ENCODE measurements at places on chromosomes 7 and 10.

GRCh38 chr7:28125431-28126409, 54.9 kb downstream of the JAZF1 start:
- DNase-seq: peak; percentile 60

DNA sequence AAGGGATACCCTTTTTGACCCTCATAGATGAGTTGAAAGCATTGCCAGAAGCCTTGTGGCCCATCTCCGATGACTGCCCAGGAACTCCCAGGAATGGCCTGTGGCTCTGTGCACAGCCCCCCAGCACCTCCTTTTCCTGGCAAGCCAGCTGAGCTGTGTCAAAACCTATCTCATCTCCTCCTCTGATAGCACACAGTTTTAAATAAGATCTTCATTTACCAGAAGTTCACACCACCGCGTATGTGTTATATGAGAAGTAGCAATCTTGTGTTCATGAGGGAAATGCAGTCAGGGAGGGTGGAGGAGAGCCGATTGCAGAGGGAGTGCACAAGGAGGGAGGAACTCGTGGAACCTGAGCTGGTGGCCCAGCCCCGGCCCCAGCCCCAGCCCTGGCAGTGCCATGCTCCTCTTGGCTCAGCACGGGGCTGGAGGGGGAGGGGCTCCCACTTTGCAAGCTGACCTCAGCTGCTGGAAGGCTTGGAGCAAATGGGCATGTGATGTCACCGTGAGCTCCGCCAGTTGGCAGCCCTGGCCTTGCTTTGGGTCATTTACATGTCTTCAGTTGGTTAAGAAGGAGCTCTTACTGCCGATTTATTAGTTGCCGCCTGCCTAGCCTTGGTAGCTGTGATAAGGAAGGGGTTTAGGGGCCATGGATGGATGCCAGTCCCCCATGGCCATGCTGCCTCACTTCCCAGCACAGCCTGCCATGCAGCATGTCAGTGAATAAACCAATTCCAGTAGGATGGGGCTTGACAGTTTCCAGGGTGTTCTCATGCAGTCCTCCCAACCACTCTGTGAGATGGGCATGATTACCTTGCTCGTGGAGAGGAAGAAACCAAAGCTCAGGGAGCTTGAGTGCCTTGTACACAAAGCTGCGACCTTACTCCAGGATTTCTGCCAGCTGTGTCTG, 20.0 kb downstream of the UNC5B start:
- no peak for DNase-seq

- DNase-seq: peak; percentile 5
Observed at GRCh38 chr10:21372651-21373410, 152.7 kb downstream of the SKIDA1 start.

DNA sequence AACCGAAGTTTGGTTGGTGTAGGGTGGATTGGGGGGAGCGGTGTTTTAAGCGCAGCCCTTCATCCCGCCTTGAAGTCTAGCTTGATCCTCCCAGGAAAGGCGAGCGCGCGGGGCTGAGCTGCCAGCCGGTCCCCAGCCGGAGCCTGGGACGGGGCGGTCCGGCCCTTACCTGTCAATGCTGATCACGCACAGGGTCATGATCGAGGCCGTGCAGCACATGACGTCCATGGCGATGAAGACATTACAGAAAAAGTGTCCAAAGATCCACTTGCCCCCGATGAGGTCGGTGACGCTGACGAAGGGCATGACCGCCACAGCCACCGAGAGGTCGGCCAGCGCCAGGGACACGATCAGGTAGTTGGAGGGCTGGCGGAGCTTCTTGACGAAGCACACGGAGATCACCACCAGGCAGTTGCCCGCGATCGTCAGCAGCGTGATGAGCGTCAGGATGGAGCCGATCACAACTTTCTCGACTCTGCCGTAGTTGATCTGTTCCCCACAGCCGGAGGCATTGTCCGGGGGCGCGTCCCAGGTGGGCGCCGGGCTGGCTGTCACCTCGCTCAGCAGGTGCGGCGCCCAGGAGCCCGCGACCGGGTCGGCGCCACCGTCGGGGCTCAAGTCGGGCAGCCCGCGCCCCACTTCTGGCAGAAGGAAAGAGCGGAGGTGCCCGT, 740 bp downstream of the HTR7 start:
- DNase-seq: no peak

DNA sequence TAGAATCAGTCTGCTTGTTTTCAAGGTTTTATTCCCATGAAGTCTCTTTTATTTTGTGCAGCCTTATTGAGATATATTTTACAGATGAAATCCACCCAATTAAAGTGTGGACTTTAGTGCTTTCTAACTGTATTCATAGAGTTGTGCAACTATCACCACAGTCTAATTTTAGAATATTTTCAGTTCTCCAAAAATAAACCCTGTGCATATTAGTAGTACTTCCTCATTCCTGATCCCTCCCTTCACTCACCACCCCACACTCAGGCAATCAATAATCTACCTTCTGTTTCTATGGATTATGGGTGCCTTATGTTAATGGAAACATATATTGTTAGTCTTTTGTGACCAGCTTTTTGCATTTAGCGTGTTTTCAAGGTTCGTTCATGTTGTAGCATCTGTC, 185.7 kb upstream of the TMEM72 start:
- DNase-seq: no peak

DNA sequence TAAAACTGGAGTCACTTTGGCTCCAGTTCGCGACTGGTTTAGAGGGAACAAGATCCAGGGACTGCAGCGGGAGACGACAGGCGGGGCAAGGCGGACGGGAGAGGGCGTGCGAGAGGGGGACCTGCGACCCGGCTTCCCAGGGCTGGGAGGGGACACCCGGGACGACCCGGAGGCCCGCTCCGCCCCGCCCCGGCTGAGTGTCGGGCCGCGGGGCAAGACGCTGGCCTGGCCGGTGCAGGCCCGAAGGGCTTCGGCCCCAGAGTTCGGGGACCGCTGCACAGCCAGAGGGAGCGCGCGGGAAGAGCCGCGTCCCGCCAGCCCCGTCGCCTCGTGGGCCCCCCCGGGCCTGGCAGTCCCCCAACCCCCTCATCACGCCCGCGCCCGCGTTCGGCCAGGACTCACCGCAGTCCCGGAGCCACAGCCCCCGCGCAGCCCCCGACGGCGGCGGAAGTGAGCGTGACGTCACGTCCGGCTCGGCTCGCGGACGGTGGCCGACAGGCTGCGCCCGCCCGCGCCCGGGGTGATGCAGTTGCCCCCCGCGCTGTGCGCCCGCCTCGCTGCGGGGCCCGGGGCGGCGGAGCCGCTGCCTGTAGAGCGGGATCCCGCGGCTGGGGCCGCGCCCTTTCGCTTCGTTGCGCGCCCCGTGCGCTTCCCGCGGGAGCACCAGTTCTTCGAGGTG, at the start of the genes TUBGCP2 and ZNF511:
TSS of gene TUBGCP2 (minus strand) at position 452 of the 679 bp plus-strand sequence. CDS start 5,931 bp downstream, outside the sequence.
TSS of gene ZNF511 (plus strand) at position 494 of the 679 bp plus-strand sequence. CDS start at position 524, 30 bp downstream.
- DNase-seq: no peak

DNA sequence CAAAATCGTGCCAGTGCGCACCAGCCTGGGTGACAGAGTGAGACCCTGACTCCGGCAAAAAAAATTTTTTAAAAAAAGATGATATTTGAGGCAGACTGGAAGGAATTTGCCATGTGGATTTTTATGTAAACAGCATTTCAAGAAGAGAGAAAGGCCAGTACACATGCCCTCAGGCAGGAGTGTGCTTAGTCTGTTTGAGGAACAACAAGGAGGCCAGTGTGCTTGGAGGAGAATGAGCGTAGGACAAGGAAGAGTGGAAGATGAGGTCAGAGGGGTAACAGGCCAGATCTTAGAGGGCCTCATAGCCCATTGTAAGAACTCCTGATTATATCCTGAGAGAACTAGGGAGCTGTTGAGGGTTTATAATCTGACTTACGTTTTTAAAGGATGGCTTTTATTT, 17.2 kb upstream of the STRIP2 start:
- no peak for DNase-seq

- DNase-seq: no peak
Observed at GRCh38 chr10:84308021-84308420, 20.4 kb upstream of the CCSER2 start.

DNA sequence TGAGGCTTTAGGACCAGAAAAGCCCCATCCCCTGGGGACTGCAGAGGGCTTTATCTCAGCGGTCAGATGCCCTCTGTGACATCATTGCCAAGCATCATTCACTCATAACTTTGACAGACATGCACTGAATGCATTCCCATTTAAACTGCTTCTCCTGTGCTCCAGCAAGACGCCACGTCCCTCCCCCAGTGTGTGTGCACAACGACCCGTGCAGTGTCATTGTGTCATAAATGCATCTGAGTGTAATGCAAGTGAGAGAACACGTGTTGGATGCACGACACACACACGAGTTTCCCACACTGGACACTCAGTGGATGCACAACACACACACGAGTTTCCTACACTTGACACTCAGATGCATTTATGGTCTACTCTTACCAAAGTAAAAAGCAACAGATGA, 337.9 kb downstream of the PTPRN2 start:
- DNase-seq: no peak

GRCh38 chr10:78768041-78768835, 300.5 kb upstream of the ZMIZ1 start:
- DNase-seq: no peak

- no peak for DNase-seq
Observed at GRCh38 chr10:1635340-1635739, 102.0 kb downstream of the ADARB2 start.

- DNase-seq: peak; percentile 92
Observed at GRCh38 chr7:18459484-18460245, 35.9 kb upstream of the HDAC9 start.

DNA sequence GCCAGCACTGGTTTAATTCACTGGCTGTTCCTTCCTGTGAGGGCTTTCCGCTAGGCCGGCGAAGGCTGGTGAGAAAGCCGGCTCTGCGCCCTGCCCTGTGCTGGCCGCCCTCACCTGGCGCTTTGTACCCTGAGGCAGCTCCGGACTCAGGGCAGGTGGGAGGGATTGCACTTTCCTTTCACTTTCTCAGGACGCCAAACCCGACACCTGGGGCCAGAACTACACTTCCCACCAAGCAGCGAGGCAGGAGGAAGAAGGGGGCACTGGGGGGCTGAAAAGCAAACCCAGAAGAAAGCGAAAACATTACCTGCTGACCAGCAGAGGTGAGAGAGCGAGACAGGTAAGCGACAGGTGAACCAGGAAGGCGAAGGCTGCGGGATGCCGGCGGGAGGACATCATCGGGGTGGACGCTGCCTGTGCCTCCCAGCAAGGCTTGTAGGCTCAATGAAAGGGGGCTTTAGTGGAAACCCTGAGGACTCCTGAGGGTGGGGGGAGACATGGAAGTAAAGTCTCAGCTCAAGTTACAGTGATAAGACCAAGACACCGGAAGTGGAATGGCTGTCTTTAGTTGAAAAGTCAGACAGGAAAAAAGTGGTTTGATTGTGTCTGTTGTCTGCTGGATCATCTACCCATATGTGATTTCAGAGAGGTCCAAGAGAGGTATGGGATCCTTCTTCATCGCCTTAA, at the start of gene RAB19:
TSS of gene RAB19 (plus strand) at position 181 of the 687 bp plus-strand sequence. CDS start 3,589 bp downstream, outside the sequence.
- DNase-seq: no peak
